ENCODE measurements at places on chromosomes 4 and X.
A peak's percentile ranks its signal among the peaks of the same experiment; 100 is the strongest.

DNA sequence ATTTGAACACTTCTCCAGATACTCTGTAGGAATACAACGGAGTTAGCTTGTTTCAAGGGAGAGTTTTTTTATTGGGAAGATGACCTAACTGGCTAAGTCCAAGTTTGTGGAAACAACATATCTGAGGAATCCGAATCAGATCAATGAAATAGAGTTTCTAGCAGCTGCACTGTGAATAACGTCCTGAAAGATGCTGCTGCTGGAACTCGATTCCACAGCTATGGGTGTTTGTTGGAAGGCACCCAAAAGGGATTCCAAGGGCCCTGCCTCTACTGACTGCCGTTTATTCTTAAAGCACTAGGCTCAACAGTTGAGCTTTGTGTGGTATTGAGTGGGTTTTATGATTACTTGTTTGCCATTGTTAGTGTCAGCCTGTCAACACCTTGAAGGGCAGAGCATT, 6.6 kb upstream of the GBA3 start:
- DNase-seq: no peak

GRCh38 chr4:129668092-129668491, 572.1 kb downstream of the C4orf33 start:
- DNase-seq: no peak

- no peak for DNase-seq
Measured at GRCh38 chrX:65203545-65203944, 227.3 kb upstream of the ZC4H2 start.

- DNase-seq: no peak
Measured at GRCh38 chrX:20067709-20068561, 48.8 kb downstream of the MAP7D2 start.

GRCh38 chr4:39134683-39135306, 47.5 kb upstream of the WDR19 start:
- no peak for DNase-seq

- DNase-seq: no peak
Measured at GRCh38 chrX:33252306-33252825, 41.0 kb upstream of the DMD start.

- DNase-seq: no peak
Measured at GRCh38 chr4:62517716-62518115, 1317.6 kb downstream of the ADGRL3 start.

DNA sequence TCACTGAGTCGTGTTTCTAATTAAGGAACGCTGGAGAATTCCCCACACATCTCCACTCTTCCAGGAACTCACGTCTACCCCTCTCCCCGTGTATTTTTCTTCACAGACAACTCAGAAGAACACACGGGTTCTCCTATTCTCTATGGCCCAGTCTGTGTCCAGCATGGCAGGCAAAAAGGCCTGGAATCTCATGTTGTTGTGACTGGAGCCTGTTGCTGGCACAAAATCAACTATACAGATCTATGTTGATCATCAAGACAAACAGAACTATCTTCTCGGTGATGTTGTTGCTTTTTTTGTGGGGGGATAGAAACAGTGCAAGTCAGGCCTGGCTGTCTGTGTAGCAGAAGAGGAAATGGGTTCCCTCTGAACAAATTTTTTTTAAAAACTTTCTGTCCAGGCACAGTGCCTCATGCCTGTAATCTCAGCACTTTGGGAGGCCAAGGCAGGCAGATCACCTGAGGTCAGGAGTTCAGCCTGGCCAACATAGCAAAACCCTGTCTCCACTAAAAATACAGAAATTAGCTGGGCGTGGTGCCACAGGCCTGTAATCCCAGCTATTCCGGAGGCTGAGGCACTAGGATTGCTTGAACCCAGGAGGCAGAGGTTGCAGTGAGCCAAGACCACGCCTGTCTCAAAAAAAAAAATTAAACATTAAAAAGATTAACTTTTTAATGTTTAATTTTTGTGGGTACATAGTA, 50.5 kb upstream of the CBR4 start:
- DNase-seq: no peak

DNA sequence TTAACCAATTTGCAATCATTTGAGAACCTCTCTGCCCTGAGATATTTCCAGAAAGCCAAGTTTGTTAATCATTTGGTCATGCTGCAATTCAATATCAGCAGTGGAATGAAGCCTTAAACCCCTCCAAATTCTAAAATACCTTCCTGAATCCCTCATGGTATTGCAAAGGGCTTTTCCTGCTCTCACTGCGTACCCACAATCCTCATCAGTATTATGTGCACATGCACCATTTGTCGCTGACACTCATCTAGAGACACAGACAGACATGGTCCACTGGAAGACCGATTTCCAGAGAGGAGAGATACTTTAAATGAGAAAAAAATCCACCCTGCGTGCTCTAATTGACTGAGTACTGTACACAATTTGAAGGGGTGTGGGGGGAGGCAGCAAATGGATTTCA, 104.4 kb downstream of the GPC3 start:
- DNase-seq: no peak

GRCh38 chr4:105989485-105990242, 94.4 kb downstream of the NPNT start:
- DNase-seq: no peak

GRCh38 chrX:73214426-73215094, at the start of gene NAP1L2:
TSS of gene NAP1L2 (minus strand) at chrX:73214851. CDS start at chrX:73214492, 359 bp downstream.
- peak; percentile 1 for DNase-seq

GRCh38 chrX:111181951-111182350, 86.0 kb downstream of the PAK3 start:
- DNase-seq: no peak

Data from stimulated activated CD8-positive, alpha-beta memory T cell treated with anti-CD3 and anti-CD28 coated beads, Interleukin-7, amount 100 ng/mL, for 1 hour (primary cell).